ENCODE measurements at places on chromosomes 7 and 10.

GRCh38 chr10:111344804-111345203 lies 268.0 kb downstream of the ADRA2A start:
- DNase-seq = no peak

DNA sequence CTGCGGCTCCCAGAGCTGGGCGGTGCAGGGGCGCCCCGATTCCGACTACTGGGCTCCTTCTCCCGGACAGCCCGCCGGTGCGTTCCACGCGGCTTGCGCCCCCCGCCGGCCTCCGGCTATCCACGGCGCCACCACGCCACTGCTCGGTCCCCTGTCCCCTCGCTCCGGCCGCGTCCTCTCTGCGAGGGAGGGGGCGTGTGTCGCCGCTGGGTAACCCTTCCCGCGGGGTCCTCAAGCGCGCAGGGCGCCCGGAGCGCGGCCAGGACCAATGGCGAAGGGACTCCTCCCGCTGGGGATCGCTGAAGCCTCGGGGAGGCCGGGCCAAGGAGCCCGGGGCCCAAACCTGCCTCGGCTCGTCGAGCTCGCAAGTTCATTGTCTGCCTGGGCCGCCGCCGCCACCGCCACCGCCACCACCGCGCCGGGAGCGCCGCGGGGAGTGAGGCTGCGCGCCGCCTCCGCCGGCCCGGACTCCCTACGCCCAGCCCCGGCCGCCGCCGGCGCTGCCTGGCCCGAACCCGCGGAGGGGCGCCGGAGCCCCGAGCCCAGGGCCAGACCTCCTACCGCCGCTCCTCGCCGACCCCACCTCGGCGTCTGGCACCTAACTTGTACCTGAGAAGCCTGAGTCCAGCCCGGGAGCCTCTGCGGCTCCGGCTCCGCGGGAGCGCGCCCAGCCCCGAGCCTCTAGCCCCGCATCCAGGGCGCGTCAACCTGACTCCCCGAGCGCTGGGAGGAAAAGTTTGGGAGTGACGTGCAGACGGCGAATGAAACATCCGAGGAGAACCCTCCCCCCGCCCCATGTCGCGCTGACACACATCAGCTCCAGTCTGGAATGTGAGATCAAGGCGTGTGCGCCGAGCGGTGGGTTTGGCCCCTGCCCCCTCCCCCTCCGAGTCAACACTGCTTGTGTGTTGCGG lies at the start of gene CHST15:
Gene CHST15 (minus strand): TSS at position 739 of the 914 bp plus-strand sequence. CDS start 47,386 bp downstream, outside the sequence.
- DNase-seq = no peak

- no peak for DNase-seq
Measured at GRCh38 chr7:3007696-3008095, 36.0 kb downstream of the CARD11 start.

- DNase-seq = no peak
Measured at GRCh38 chr7:90717296-90718060, 121.4 kb downstream of the CDK14 start.

DNA sequence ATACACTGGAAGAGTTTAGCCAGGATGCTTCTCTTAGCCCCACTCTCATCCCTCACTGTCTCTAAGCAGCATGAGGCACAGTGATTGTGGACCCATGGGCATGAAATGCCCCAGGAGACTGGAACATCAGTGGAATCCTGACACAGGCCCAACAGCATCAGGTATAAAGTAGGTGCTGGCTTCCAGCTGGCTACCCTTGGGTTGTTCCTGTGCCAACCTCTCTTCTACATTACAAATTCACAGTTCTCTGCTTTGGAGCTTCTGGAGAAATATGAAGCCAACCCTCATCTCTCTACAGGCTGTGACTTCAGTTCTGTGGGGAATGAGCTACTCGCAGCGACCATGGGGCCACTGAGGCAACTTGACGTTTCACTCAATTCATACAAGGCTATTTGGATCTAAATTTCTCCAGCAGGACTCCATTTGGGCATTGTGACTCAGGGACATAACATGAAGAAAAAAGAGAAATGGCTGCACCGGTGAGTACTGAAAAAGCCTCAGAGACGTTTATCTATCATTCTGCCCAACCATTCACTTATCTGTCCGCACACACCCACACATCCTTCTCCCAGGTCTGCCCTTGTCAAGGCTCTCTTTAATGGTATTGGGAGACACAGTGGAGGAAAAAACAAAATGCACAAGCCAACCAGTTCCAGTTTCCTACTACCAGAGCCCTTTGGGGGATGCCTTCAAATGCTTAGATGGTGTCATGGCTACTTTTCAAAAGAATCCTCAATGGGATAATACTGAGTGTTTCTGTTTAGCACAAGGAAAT lies 35.4 kb upstream of the TM9SF3 start:
- DNase-seq = no peak

- DNase-seq = no peak
Measured at GRCh38 chr10:123928427-123928826, 36.8 kb upstream of the CPXM2 start.

- no peak for DNase-seq
Measured at GRCh38 chr7:151503902-151504714, 15.6 kb downstream of the RHEB start.

DNA sequence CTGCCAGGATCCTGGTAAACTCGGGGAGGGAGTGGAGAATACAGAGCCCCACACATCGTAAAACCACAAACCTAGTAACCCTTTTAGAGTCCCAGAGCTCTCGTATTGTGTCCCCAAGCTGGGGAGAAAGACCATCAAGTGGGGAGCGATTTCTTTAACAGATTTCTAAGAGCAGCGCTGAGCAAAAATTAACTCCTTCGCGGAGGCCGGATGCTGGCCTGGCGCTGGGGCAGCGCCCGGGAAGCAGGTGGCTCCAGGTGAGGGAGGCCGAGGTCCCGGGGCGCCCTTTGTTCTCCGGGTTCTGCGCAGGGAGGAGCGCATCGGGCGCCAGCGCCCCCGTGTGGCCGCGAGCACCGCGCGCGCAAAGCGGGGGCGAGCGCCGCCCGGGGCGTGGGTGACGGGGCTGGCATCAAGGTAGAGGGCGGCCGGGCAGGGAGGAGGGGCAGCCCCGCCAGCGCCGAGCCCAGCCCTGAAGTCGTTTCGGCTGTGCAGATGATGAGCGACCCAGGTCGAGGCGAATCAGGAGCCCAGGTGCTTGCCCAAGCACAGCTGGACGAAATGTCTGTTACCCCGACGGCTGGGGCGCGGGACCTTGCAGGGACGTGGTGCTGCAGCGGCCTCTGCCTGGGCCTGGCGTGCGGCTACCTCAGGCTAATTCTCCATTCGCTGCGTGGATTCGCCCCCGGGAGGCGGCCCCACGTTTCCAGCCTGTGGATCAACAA lies 10.4 kb upstream of the FGFR2 start:
- peak; percentile 16 for DNase-seq

DNA sequence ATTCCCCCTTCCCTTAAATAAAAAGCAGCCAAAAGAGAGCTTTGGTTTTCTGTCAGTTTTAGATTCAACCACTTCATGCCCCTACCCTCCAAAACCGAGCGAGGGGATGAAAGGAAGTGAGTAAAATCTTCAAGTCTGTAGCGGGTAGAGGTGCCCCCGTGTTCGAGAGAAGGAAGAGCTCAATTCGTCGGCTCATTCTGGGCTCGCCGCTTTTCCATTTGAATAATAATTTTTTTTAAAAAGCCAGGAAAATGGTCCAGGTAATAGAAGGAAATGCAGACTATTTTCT lies 436.2 kb upstream of the GALNT17 start:
- DNase-seq = no peak

GRCh38 chr7:22934023-22934422 lies 79.9 kb downstream of the HYCC1 start:
- no peak for DNase-seq

- no peak for DNase-seq
Measured at GRCh38 chr7:155147172-155147571, 77.0 kb downstream of the HTR5A start.

DNA sequence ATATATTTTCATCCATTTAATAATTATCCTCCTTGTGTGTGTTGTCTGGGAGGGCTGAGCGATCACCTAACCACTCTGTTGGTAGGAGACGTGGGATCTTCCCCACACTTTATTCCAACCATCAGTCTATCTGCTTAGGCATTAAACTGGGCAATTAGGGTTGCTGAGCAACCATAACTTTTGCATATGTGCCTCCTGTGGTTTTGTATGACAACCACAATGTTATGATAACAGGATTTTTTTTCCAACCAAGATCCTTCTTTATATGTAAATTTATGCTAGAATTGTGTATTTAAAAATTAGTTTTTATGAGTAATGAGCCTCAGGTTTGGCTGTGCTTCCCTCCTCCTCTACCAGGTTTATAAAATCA lies 495.0 kb upstream of the MGMT start:
- no peak for DNase-seq

DNA sequence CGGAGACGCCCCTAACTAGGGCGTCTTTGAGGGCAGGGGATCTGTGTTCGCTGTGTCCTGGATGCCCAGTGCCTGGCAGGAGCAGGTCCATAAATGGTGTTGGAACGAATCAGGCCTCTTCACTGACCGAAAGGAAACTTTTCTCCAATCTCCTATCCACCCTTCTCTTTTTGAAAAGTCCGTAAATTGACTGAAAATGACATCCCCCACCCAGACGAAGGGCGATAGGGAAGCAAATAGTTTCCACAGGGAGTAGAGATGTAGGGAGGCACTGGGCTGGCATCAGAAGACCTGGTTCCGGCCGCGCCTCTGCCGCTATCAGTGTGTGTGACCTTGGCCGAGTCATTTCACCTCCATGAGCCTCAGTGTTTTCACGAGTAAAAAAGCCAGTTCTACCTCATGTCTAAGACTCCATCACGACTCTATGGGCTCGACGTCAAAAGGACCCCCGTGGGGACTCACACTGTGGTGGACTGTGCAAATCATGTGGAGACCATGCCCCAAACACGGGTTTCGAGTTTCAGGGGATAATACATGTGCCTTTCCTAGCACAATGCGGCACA lies 497 bp upstream of the RAB11FIP2 start:
- DNase-seq = no peak

- DNase-seq = no peak
Measured at GRCh38 chr7:65968256-65969185, 13.5 kb downstream of the GUSB start.

GRCh38 chr10:96850825-96851224 lies 18.7 kb downstream of the LCOR start:
- DNase-seq = no peak

DNA sequence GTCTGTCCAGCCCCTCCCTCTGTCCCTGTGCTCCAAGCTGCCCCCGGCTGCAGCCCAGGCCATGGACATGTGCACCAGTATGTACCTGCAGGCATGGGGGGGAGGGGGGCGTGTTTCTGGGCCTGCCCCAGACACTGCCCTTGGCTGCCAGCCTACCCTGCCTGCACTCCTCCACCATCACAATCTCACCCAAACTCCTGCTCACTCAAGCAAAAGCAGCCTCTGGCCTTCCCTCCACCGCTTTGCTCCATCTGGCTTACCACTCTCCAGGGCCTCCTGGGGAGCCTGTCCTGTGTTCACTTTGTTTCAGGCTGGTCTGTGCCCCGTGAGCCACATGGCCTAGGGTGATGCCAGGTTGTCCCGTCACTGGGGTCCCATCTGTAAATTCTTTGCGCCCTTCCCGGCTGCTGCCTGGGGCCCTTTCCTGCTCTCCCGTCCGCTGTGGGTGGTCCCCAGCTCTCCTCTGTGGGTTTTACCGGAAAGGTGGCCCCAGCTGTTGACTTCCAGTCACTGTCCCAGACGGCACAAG lies 33.3 kb upstream of the PPIF start:
- DNase-seq = no peak

- no peak for DNase-seq
Measured at GRCh38 chr10:79021948-79022499, 46.7 kb upstream of the ZMIZ1 start.

GRCh38 chr7:1193593-1194424 lies 33.8 kb upstream of the ZFAND2A start:
- peak; percentile 88 for DNase-seq

- DNase-seq = no peak
Measured at GRCh38 chr10:91607646-91608403, 25.0 kb downstream of the PPP1R3C start.

GRCh38 chr10:35639728-35640401 lies 2.2 kb downstream of the FZD8 start:
- no peak for DNase-seq

DNA sequence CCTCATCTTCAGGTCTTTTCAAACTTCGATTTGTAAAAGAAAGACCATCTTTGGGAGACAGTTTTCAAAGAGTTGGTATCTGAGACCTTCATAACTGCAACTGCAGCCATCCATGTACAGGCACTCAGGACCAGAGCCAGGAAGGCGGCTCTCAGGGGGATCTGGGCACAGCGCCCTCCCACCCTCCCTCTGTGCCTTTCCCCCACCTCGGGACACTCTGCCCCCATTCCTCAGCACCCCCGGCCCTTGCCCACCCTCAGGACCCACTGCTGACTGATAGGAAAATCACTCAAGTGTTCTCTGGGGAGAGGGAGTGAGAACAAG lies 143.6 kb downstream of the CUBN start:
- no peak for DNase-seq

DNA sequence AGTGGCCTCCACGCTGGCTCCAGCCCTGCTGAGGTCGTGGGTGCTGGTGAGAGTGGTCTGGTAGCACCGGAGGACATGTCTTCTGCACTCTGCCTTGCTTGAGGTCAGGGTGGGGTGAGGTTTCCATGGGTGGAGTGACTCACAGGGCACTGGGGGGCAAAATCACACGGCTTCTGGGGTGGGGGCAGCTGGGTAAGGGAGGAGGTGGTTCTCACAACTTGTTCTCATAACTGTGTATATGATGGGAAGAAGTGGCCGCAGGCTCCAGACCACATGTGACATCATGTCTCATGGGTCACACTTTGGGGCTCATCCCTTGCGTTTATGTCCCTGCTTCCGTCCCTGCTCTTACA lies 884 bp upstream of the PRF1 start:
- no peak for DNase-seq

GRCh38 chr7:47428052-47428767 lies 153.7 kb downstream of the TNS3 start:
- peak; percentile 17 for DNase-seq

GRCh38 chr7:79401254-79401653 lies 52.2 kb downstream of the MAGI2 start:
- no peak for DNase-seq

- no peak for DNase-seq
Measured at GRCh38 chr10:29728541-29729049, 93.8 kb upstream of the SVIL start.

- no peak for DNase-seq
Measured at GRCh38 chr7:41861642-41862041, 158.8 kb upstream of the INHBA start.

DNA sequence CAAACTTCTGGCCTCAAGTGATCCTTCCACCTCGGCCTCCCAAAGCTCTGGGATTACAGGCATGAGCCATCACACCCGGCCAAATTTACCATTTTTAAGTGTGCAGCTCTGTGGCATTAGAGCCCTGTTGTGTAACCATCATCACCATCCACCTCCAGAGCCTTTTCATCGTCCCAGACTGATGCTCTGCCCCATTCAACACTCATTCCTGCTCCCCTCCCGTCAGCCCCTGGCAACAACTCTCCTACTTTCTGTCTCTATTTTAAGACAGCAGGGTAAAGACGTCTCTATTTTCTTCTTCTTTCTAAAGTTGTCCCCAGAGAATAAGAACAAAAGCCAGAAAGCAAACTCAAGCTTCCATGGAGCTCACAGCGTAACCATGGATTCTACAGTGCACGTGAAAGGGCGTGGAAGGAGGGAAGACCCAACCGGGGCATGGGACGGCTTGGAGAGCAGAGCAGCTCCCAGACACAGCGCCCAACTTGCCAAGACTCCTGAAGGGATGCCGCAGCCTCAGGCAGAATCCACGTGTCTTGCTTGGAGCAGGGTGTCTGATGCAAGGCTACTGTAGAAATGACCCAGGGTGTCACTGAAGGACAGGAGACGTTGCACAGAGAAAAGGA lies 42.7 kb upstream of the PITRM1 start:
- DNase-seq = no peak

- no peak for DNase-seq
Measured at GRCh38 chr10:6592080-6592479, 12.0 kb upstream of the PRKCQ start.
